ENCODE measurements at places on chromosomes 11 and 22.
A peak's percentile ranks its signal among the peaks of the same experiment; 100 is the strongest.

DNA sequence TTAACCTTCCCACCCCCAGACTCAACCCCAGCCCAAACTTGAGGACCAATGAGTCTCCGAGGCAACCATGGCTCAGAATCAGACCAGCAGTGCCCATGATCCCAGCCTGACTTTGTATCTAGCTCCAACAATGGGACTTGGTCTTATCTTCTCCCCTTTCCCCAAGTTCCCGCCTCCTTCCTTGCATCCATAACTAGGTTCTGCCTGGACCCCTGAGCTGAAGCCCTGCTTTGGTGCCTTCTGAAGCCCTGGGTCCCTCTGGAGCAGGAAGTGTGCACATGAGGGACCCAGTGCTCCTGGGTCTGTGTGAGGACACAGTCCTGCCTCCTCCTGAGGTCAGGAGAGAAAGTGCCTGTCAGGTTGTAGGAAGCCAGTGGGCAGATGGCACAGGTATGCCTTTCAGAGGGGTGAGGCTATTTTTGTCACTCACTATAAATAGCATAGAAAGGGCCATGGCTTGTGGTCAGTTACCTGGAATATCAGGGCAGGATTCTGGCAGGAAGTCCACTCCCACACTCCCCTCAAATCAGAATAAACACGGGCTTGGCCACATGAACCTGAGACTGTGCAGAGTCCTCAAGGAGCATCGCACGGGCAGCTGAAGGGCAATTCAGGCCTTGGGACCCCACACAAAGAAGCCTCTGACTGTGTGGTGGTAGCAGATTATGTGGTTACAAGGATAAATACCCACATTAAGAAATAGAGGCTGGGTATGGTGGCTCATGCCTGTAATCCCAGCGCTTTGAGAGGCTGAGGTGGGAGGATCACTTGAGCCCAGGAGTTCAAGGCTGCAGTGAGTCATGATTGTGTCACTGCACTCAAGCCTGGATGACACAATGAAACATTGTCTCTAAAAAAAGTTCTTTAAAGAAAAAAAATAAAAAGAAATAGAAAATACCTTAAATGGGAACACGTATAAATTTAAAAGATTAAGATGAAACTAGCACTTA lies 27.4 kb downstream of the RCN1 start:
- no peak for DNase-seq

- DNase-seq: peak; percentile 79
Observed at GRCh38 chr11:101169944-101170343, 40.3 kb upstream of the PGR start.

GRCh38 chr11:124983674-124984511 lies 29.9 kb downstream of the CCDC15 start:
- DNase-seq: no peak

- DNase-seq: no peak
Observed at GRCh38 chr11:1563149-1563638, 8.9 kb downstream of the DUSP8 start.

DNA sequence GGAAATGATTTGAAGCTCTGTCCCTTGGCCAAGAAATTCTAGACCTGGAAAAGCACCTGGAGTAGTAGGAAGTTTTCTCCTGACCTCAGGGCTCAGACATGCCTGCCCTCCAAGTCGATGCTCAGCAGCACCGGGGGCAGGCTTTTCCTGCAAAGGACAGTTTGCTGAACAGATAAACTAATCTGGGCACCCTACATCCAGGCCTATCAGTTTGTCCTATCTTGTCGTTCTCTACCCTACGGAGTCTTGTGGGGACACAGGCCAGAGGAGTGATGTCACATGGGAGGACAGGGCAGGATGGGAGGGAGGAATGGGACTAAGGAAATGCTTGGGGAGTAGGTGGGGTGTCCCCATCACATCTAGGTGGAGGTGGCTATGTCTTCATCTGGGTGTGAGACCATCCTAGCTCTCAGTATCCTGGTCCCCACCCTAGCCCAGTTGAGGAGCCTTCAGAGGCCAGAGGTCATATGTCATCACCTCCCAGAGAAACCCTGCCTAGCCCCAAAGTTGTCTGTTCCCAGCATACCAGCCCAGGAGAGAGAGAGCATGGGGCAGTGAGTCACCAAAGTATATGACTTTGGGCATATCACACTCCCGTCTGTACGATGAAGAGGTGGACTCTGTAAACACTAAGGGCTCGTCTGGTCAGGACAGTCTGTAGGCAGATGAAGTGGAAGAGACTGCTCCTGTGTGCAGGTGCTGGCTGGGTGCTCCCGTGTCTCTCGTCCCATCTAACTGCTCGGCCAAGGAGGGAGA lies 18.1 kb upstream of the FCHSD2 start:
- DNase-seq: no peak

DNA sequence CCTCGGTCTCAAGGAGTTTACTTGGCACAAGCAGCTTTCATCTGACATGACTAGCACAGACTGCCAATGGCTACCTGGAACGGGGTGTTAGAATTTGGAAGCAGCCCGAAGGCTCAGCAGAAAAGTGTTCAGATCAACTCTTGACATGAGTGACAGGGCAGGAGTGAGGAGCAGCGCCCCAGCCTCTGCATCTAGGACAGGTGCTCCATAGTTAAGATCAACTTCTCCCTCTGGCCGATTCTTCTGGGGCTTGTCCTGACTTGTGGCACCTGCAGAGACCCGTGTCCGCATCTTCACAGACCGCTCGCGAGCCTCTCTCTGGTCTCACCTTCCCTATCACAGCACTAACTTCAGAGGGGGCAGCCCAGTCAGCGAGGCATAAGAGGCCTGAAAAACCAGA lies 42.5 kb upstream of the CHKA start:
- DNase-seq: no peak

GRCh38 chr11:2945031-2945756 lies 16.0 kb upstream of the PHLDA2 start:
- DNase-seq: no peak

- DNase-seq: no peak
Observed at GRCh38 chr22:46674906-46675305, 54.7 kb downstream of the GRAMD4 start.

DNA sequence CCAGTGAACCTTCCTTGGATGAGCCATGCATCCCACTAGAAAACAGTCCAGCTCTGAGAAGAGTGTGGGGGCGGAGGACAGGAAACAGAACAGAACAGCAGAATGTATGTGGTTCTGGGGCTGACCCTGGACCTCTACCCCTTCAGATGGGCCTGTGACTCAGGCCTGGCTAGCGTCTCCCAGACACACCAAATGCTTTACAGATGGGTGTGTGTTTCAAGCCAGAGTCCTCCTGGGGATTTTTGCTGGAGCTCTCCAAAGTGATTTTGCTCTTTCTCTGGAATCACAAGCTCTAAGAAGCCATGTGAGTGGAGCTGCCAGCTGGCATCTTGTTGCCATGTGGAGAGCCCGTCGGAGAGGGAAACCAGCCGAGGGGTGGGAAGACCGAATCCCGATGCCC lies 13.2 kb upstream of the C1QTNF4 start:
- no peak for DNase-seq

DNA sequence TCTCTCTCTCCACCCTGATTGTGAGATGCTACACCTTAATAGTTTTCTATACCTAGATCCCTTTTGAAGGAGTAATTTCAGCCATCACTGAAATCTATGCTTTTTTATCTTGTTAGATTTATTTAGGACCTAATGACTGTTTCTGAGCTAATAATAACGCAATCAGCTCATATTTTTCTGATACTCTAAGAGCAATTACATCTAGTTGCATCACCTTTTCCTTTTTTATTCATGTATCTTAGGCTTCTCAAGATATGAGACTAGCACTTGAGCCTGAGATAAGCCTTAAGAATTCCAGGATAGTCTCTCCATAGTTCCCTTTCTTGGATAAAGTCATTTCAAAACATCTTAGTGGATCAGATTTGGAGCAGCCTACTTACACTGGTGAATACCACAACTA lies 25.1 kb upstream of the CAVIN3 start:
- no peak for DNase-seq

DNA sequence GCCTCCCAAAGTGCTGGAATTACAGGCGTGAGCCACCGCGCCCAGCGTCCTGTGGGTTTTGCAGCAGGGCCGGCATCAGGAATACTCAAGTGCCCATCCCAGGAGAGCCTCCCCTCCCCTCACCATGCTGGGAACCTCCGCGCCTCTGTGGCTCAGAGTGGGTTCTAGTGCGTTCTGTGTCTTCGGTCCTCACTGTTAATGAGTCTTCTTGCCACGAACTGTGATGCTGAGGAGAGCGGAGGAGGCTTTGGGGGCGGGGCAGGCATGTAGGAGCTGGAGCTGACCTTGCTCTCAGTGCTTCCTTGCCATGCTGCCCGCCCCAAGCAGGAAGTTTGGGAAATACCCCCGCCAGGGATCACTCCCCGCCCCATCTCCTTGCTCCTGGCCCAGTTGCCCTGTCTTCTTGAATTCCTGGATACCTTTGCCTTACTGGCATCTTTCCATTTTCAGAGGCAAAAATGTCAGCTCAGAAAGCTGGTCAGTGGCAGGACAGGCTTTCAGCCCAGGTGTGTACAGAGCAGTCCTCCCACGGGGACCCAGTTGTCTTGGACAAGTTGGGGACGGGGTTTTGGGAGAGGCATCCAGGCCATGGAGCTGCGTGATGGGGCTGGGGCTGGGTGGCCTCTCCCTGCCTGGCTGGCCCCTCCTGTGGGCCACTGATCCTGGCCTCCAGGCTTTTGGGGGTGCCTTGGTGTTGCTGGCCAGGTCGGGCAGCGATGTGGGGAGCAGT lies 5.1 kb downstream of the GRAMD4 start:
- no peak for DNase-seq

DNA sequence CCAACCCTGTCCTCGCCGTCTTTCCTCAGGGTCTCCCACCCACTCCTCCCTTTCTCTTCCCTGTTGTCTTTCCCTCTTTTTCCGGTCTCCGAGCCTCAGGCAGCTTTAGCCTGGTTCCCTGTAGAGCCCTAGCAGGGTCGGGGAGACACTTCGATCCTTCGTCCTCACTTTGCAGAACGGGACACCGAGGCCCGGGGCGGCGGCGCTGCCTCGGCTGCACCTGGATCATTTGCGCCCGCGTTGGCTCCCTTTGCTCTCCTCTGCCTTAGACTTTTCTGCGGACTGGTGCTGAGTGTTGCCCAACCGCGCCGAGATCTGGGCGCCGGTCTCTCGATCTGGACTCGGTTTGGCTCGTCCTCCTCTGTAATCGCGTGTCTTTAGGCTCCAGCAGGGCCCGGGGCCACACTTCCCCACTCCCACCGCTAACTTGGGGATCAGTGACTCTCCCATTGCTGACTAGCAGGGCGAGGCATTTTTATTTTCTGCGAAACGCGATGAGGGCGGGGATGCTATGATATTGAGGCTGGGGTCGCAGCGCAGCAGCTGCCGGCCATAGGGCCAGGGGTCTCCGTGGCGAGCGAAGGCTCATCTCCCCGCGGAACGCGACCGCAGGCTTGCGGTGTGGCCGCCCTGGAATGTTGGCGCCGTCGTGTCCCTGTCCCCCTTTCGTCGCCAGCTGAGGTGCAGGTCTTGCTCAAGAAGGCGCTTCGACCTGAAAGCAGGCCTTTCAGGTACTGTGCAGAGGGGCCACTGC lies 1.6 kb upstream of the E2F8 start:
- no peak for DNase-seq

DNA sequence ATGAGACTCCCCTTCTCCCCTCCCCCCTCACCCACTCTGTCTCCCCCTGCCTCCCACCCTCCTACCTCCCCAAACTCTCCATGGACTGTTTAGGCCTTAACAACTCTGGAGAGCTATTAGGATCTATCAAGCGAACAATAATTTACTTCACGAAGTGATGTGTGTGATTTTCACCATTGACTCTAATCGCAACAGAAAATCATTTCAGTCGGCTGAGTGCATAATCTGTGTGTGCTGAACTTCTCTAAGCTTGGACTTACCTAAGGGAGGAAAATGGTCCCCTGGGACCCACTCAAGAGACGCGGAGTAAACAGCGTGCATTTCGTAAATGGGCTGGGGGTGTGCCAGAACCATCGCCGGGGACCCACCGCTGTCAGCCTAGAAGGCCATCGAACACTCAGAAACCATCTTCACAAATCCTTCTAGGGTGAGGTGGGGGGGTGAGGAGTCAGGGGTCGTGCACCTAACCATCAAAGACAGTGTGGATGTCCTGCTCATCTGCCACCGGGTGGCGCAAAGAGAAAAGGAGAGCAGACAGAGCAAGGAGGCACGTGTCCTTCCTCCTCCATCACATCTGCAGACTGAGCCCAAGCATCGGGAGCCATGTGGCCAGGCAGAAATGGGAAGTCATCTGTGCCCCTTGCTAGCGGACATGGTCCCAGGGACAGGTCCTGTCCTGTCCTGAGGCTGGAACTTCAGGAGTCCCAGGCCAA lies 62.1 kb upstream of the NUP50 start:
- no peak for DNase-seq

Data from NCI-H187 treated with DMSO at 0.1 percent for 48 hours (cell line).